Fibroblast of lung (primary cell): ENCODE measurements at places on chromosomes 4 and X.

- H3K4me1 ChIP-seq, result peaks cover 32% of the 10 kb centered on the region
- H3K4me3 ChIP-seq, result no peak overlapping the region
- H3K36me3 ChIP-seq, result no peaks in the 10 kb centered on the region
- DNase-seq, result peak; percentile 99
- peak overlapping the region; percentile 100 for H3K27ac ChIP-seq
Measured at GRCh38 chr4:13920901-13921300, 293.4 kb upstream of the BOD1L1 start.

DNA sequence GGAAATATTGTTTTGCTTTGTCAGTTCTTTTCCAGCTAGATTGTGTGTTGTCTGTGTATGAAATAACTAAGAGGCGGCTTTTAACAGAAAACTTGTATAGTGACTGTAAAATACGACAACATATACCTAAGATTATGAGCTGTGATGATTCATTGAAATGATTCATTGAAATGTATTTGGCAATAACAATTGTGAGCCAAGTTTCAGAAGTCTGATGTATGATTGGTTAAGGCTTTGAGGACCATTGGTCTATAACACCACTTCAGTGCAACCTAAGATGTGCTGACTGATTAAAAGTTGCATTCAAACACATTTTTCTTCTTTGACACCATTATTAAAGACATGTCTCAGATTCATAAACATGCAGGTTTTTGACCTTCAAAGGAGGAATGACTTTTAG lies 76.6 kb downstream of the PTPN13 start:
- DNase-seq, result peak; percentile 80
- no peaks in the 10 kb centered on the region for H3K27me3 ChIP-seq
- H3K4me1 ChIP-seq, result peaks cover 2% of the 10 kb centered on the region
- H3K4me3 ChIP-seq, result no peak overlapping the region
- no peak overlapping the region for H3K27ac ChIP-seq
- no peaks in the 10 kb centered on the region for H3K36me3 ChIP-seq

- H3K4me1 ChIP-seq, result no peaks in the 10 kb centered on the region
- H3K36me3 ChIP-seq, result no peaks in the 10 kb centered on the region
- H3K27me3 ChIP-seq, result no peaks in the 10 kb centered on the region
- H3K4me3 ChIP-seq, result no peak overlapping the region
Measured at GRCh38 chr4:26566133-26566532, 17.8 kb upstream of the TBC1D19 start.

GRCh38 chrX:77668391-77669237 lies 117.4 kb downstream of the ATRX start:
- no peak overlapping the region for H3K27ac ChIP-seq
- no peaks in the 10 kb centered on the region for H3K4me1 ChIP-seq
- H3K4me3 ChIP-seq, result no peak overlapping the region
- H3K27me3 ChIP-seq, result no peaks in the 10 kb centered on the region
- no peaks in the 10 kb centered on the region for H3K36me3 ChIP-seq

GRCh38 chrX:40098264-40099054 lies 701 bp upstream of the BCOR start:
- H3K4me3 ChIP-seq, result peak overlapping the region; percentile 37
- no peaks in the 10 kb centered on the region for H3K27me3 ChIP-seq
- H3K36me3 ChIP-seq, result no peaks in the 10 kb centered on the region

- no peak for DNase-seq
- H3K27me3 ChIP-seq, result no peaks in the 10 kb centered on the region
- H3K36me3 ChIP-seq, result no peaks in the 10 kb centered on the region
- H3K4me1 ChIP-seq, result peaks cover 2% of the 10 kb centered on the region
- H3K27ac ChIP-seq, result no peak overlapping the region
Measured at GRCh38 chr4:155800685-155801343, 42.0 kb downstream of the GUCY1B1 start.
